ENCODE measurements at places on chromosomes 1 and 21.
A peak's percentile ranks its signal among the peaks of the same experiment; 100 is the strongest.

DNA sequence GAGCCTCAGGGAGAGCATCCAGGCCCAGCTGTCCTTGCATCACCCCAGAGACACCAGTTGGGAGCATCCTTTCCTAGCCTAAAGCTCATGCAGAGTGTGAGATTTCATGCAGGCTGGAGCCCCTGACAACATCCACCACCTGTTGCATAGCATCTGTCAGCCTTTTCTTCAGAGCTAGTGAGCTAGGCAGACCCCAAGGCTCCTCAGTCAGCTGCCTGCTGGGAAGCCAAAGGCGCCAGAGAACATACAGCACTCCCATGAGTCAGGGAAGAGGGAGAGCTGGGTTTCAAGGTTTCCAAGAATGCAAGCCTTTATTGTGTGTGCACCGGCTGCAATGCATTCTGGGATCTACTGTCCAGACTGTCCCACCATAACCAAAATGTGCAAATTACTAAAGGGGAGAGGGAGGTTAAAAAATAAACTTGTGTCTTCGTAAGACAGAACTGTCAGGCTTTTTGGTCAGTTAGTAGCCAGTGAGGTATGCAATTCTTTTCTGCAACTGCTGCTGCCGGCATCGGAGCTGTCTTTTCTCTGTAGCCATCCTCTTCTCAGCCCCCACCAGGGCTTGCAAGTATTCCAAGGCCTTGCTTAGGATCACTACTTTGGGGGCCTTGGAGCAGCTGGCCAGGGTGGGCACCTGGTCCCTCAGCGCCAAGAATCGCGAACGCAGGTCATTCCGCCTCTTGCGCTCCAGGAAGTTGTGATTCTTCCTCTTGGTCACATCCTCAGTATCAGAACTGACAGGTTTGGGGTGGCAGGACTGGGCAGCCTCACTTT lies 4.6 kb downstream of the MYCL start:
- no peak for DNase-seq

- DNase-seq: no peak
Observed at GRCh38 chr1:221309723-221310122, 430.5 kb downstream of the HLX start.

DNA sequence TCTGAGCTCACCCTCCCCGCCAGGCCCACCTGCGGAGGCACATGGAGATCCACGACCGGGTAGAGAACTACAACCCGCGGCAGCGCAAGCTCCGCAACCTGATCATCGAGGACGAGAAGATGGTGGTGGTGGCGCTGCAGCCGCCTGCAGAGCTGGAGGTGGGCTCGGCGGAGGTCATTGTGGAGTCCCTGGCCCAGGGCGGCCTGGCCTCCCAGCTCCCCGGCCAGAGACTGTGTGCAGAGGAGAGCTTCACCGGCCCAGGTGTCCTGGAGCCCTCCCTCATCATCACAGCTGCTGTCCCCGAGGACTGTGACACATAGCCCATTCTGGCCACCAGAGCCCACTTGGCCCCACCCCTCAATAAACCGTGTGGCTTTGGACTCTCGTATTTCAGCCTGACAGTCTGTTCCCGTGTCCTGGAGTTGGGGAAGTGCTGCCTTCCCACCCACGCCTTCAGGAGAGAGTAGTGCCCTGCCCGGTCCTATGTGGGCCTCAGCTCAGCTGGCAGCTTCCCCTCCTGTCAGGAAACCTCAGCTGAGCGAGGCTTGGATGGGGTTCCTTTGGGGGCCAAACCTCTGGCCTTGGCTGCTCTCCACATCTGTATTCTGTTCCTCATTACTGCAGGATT lies 9.2 kb downstream of the ZBTB48 start:
- no peak for DNase-seq

DNA sequence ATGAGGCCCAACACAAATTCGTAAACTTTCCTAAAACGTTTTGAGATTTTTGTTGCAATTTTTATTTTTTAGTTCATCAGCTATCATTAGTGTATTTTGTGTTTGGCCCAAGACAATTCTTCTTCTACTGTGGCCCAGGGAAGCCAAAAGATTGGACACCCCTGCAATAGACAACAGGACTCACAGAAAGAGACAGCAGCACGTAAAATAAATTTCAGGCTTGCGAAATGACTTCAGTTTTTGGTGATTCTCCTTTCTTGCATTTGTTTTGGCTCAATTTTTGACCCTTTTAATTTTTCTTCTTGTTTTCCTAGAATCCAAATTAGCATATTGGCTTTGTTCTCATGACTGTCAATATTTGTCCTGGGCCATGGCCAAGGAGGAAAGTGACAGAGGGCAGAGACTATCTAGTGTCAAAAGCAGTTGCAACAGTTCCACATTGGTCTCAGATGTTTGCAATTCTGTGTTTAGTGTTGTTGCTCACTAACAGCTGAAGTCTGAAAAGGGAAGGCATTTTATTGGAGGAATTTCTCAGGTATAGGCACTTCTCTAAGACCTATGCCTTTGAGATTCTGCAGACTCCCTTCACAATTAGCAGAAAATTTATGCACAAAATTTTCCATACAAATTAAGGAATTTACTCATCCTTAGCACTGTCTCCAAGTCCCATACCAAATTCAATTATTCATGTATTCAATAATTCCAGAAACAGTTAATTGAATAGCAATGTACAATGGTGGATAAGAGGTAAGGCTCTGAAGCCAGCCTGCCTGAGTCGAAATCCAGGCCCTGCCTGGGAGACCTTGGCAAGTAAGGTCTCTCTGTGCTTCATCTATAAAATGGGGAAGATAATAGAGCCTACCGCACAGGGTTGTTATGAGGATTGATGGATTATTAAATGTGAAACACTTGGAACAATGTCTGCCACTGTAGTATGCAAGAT lies 160.9 kb upstream of the IVNS1ABP start:
- DNase-seq: no peak

- DNase-seq: no peak
Observed at GRCh38 chr1:205236526-205236925, 8.8 kb downstream of the TMCC2 start.

DNA sequence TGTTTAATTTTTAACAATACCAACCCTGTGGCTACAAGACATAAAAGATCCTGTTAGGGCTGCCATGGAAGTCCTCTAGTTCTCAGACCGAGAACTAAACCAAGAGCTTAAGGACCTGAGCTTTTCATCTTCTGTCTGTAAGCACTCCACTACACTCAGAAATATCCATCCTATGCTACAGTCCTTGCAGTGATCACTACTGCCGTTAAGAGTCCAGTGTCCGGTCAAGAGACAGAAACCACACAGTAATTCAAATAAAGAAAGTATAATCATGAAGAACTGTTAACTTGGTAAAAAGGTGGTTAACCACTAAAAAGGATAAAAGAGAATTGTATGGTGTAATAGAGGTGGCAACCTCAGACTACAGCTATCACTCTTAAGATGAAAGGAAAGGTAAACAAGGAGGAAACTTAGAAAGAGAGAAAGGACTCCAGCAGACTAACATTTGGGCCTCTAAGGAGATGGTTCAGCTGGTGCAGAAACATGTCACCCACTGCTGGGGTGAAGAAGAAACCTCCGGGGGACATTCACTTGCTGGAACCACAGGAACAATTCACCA lies 22.1 kb upstream of the PRDX6 start:
- DNase-seq: no peak

DNA sequence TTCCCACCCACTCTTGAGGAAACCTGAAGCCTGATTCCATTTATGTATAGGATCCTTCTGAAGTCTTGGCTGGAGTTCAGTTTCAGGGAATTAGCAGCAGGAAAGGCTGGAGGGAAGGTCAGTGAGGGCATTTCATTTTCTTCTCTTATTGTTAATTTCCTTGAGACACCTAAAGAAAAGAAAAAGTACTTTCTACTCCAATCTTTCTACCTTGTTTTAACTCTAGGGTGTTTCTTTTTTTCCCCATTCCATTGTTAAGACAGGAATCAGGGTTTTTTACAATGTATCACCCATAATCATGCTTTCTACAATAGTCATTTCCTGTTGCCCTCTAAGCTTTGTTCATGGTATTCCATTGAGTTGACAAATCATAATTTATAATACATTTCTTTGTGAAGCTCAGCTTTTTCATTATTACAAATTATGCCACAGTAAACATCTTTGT lies 27.4 kb downstream of the SNRPE start:
- DNase-seq: peak; percentile 58

GRCh38 chr1:24465099-24465498 lies 37.5 kb upstream of the RCAN3 start:
- DNase-seq: no peak

DNA sequence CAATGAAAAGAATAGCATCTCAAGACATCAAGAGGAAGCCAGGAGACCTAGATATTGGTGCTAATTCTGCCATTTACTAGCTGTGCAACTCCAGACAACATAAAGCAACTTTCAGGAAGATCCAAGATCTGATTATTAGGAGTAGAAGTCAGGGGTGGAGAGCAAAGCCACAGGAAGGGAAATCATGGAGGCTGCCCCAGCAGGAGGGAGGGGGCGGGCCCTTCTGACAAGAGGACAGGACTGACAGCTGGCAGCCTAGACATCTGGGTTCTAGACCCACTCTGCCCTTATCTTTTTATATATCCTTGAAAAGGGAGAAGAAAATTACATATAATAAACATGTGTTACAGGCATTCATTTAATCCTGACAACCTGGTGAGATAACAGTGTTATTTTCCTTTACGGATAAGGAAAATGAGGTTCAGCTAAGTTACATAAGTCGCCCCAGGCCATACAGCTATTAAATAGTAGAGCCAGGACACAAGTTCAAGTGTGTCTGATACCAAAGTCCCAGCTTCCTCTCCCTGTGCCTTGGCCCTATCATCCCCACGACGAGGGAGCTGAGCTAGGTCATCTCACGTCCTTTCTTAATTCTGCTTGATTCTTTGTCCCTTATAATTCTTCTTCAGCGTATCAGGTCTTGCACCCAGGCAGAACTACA lies 46.6 kb downstream of the ARHGEF11 start:
- no peak for DNase-seq

DNA sequence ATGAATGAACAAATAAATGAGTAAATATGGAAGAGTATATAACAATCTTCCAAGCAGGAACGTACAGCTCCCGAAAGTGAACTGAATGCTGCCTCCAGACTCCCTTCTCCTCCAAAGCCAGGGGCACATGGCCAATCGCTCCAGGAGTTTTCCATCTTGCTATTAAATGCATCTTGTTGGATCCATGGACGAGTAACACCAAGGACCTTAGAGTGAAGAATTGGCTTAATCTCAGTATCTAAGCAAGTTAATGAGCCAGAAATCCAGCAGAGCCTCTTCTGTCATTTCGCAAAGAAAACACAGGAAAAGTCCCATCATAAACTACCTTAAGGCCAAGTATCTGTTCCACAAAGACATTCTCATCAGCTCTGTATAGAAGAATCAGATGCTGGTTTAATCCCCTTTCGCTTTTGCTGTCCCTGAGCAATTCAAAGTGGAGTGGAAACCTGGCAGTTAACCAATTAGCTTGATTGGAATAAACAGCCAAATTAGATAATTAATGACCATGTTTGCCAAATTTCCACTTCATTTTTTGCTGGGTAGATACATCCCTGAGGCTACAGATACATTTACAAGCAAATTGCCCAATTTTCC lies 116.0 kb downstream of the MIS18A start:
- DNase-seq: no peak

DNA sequence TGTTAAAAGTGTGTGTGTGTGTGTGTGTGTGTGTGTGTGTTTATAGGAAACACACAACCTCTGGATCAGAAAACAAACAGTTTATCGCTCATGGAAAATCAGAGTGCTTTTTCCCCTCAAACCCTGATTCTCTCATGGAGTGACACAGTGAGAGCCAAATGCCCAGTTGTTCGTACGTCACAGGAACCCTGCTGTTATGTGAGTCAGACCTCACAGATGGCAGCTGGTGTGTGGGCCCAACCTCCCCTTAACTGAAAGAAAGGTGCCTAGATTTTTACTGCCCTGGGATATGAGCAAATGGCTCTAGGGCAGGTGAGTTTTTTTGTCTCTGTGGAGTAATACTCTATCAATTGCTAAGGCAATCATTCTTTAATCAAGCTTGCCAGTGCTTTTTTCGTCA lies 1788.1 kb downstream of the BRINP3 start:
- DNase-seq: peak; percentile 56

DNA sequence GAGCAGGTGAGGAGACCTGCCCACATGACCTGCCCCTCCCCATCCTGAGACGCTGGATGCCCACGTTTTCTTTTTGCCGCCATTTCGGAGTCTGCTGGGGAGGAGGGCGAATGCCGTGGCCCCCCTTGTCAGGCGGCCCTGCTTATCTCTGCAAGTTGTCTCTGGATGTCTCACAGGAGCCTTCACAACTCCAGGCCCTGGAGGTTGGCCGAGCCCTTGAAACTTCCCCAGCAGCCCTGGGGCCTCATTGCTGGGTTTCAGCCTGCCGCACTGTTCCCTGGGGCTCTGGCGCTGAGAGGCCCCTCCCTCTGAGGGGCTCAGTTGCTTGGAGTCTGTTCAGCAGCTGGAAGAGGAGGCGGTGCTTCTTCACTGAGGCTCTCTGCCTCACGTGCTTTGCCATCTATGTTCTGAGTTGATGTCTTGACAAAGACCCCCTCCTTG lies 29.8 kb upstream of the ZBTB21 start:
- DNase-seq: no peak

DNA sequence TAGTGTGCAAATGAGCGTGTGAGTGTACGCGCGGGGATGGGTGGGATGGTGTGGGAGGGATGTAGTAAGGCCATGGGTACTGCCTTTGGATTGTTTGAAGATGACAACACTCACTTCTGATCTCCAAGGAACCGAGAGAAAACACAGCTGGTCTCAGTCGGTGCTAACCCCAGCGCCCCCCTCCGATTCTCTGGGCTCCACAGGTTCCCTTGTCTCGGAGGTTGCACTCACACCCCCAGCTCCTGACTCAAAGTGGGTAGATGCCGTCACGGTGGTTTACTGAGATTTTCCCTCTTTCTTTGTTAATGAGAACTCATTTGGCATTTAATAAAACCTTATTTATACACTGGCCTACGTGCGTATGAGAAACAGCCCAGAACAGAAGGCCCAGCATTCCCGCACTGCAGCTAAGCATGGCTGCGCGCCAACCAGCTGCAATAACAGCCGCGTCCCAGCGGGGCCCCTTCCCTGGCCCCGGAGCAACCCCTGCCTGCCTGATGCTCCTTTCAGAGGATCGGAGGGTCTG lies 25.8 kb downstream of the ABCA4 start:
- DNase-seq: no peak

DNA sequence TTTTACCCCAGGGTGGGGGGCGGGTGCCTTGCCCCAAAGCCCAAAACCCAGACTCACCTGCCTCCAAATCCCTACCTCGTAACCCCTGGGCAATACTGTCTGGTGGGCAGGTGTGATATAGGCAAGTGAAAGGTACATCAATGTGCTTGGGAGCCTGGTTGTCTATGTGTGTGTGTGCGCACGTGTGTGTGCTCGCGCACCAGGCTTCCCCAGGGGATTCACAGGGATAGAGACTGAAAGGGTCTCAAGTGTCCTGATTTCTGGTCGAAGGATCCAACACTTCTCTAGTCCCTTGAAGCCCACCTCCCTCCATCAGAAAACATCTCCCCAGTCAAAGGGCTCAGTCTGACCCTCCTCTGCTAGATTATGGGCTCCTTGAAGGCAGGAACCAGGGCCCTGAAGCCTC lies 28.9 kb upstream of the EPB41 start:
- DNase-seq: no peak

- DNase-seq: peak; percentile 100
Observed at GRCh38 chr1:10495952-10496351, 21.2 kb downstream of the PEX14 start.

Data from mammary epithelial cell (primary cell).